ENCODE measurements at places on chromosomes 16 and 17.

DNA sequence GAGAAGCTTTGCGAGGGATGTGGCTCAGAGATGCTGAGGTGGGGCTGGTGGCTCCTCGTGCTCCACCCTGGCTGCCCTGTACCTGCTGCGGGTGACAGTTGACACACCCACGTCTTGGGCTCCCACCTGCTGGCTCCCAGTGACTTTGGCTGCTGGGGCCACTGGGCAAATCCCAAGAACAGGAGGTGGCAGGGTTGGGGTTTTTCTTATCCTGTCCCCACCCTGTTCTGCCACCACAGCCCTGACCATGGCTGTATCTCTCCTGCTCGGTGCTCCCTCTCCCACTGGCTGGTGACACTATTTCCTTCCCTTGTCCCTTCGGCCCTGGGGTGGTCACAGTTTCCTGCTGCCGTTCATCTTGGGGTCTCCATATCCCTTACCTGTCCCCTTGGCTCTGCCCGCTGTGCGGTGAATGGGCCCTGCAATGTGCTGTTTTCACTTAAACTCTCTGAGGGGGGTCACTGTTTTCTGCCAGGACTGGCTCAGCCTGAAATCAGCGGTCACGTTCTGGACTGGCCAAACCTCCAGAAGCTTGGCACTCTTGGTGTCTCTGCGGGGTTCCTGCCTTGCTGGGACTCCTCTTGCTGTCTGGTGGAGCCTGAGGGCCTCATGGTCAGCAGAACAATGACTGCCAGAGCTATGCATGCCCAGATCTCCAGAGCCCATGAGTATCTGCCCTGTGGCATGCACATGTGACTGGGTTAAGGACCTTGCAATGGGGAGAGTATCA lies 144.2 kb downstream of the IRF8 start:
- DNase-seq, result no peak

GRCh38 chr17:50424996-50425681 lies 879 bp upstream of the ACSF2 start:
- DNase-seq, result no peak

- DNase-seq, result no peak
Observed at GRCh38 chr17:7475764-7476422, 3.5 kb downstream of the ZBTB4 start.

- DNase-seq, result no peak
Observed at GRCh38 chr16:87337262-87337771, 20.1 kb upstream of the C16orf95 start.
